ENCODE measurements at places on chromosomes 7 and 10. TPM values are rescaled to one million over a fixed set of nuclear protein-coding genes. Genes with fewer than 3 reads are reported as not detected.

Gene RBM20
- 0.05 TPM for polyA plus RNA-seq

DNA sequence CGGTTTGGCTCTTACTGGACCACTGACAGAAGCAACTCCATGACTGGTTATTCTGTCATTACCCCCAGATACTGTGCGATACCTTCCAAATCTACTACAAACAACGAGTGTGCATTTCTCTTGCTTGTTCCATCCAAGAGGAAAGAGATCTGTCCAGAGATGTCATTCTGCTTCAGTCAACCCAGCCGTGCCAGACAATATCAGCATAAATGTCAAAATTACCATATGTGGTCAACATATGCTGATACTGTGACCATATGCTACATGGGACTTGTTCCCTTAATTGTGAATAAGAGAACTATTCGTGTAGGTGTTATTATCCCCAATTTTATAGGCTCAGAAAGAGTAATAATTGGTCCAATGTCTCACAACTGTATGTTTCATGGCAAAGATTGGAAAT is 143.2 kb upstream of the PRSS1 start:
- H3K27ac ChIP-seq: no peak overlapping the region
- no peaks in the 10 kb centered on the region for H3K4me1 ChIP-seq
- no peaks in the 10 kb centered on the region for H3K36me3 ChIP-seq
- DNase-seq: no peak
- H3K4me3 ChIP-seq: no peak overlapping the region

Gene NEUROD6
- polyA plus RNA-seq: not detected

Gene SMNDC1
- 11.9 TPM for polyA plus RNA-seq

- no peaks in the 10 kb centered on the region for H3K27me3 ChIP-seq
- no peaks in the 10 kb centered on the region for H3K4me1 ChIP-seq
- no peaks in the 10 kb centered on the region for H3K36me3 ChIP-seq
- no peak for DNase-seq
- no peak overlapping the region for H3K4me3 ChIP-seq
Measured at GRCh38 chr10:108187408-108188012, 1023.0 kb upstream of the SORCS1 start.

DNA sequence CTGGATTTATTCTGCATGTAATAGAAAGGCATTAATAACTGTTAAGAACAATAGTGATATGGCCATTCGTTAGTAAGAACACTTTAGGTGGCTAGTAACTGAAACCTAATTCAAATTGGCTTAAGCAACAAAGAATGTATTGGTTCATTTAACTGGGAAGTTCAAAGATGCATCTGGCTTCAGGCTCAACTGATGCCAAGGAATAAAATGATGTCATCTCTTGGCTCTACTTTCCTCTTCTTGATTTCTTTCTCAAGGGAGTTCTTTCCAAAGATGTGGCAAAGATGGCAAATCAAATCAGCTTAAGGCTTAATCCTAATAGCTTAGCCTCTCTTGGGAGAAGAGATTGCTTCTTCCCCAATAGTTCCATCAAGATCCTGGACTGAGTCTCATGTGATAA is 51.6 kb downstream of the PIK3CG start:
- no peak overlapping the region for H3K27ac ChIP-seq
- no peak for DNase-seq
- H3K27me3 ChIP-seq: no peaks in the 10 kb centered on the region
- no peak overlapping the region for H3K4me3 ChIP-seq
- no peaks in the 10 kb centered on the region for H3K4me1 ChIP-seq

DNA sequence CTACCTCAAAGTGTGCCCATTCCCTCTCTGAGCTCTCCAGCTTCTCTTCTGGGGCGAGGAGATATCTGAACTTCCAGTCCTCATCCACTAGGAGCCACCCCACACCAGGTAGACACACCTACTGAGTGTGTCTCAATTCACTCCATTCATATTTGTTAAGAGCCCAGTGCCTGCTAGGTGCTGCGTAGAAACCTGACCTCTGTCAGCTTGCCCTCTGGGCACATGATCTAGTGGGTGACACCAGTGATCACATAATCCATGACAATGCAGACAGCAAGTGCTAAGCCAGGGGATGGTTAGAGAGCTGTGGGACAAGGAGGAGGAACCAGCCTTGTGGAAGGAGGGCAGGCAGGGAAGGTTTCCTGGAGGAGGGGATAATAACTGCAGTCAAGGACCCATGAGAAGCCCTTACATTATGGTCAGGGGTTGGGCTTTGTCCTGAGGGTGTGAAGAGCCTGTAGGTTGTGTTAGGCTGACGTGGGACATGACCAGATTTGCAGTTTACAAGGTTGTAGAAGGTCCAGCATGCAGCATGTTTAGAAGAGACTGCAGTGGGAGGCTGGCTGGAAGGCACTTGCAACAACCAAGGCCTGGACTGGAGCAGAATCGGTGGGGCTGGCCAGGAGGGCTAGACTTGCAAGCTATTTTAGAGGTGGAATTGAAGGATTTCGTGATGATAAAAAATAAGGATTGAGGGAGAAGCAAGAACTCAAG is 81.8 kb downstream of the COL13A1 start:
- peaks cover 5% of the 10 kb centered on the region for H3K4me1 ChIP-seq
- peaks cover 17% of the 10 kb centered on the region for H3K27me3 ChIP-seq

Gene OR6V1
- not detected for polyA plus RNA-seq

DNA sequence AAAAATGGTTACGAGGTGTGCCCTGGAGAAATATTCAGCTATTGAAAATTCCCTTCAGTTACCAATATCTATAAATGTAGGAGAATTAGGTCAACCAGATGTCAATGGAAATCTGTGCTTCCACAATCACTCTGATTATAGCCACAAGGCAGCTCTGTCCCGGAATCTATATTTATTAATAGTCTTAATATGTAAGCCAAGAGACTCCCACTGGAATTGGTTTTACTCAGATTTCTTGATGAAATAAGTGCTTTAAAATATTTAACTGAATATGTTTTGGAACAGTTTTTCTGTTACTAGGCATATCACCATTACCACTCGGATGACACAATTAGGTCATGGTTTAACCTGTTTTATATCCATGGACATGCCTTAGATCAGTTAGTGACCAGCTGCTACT is 169.6 kb downstream of the POM121L12 start:
- no peaks in the 10 kb centered on the region for H3K27me3 ChIP-seq
- no peak for DNase-seq
- H3K27ac ChIP-seq: no peak overlapping the region
- H3K36me3 ChIP-seq: no peaks in the 10 kb centered on the region
- no peaks in the 10 kb centered on the region for H3K4me1 ChIP-seq

Gene CPA4
- not detected for polyA plus RNA-seq

Gene MINDY4
- 0.14 TPM for polyA plus RNA-seq
